Large intestine (tissue), 12 donors: ENCODE measurements at places on chromosomes 2 and 18. TPM values are rescaled to one million over a fixed set of nuclear protein-coding genes. Genes with fewer than 3 reads are reported as not detected.

Gene THOC1
- polyA plus RNA-seq: 62.3 TPM

Gene IGFBP5
- 58.4 TPM for polyA plus RNA-seq

Gene WDFY1
- polyA plus RNA-seq: 56.7 TPM

Gene AOX1
- polyA plus RNA-seq: 6.4 TPM

Gene RPRD1A
- 52.2 TPM for polyA plus RNA-seq

Gene KCNS3
- 7.8 TPM for polyA plus RNA-seq

Gene HOXD9
- polyA plus RNA-seq: 0.88 TPM

Gene KCNE4
- 3.4 TPM for polyA plus RNA-seq

Gene CACNB4
- polyA plus RNA-seq: 1.8 TPM

Gene ANKRD36
- 14.3 TPM for polyA plus RNA-seq

Gene GALR1
- 0.51 TPM for polyA plus RNA-seq

Gene ASTL
- 0.04 TPM for polyA plus RNA-seq

GRCh38 chr18:77114415-77115191, 18.0 kb downstream of the MBP start:
- H3K4me1 ChIP-seq: peaks cover 25% of the 10 kb centered on the region
- peak overlapping the region; percentile 81 for H3K27ac ChIP-seq

- H3K36me3 ChIP-seq: no peaks in the 10 kb centered on the region
- H3K27me3 ChIP-seq: no peaks in the 10 kb centered on the region
- no peaks in the 10 kb centered on the region for H3K4me1 ChIP-seq
- no peak overlapping the region for H3K27ac ChIP-seq
These were observed 55.6 kb downstream of the MYT1L start for GRCh38 chr2:2275451-2275850.

- no peaks in the 10 kb centered on the region for H3K27me3 ChIP-seq
- no peak overlapping the region for H3K27ac ChIP-seq
- no peak for DNase-seq
- H3K36me3 ChIP-seq: no peaks in the 10 kb centered on the region
- no peak overlapping the region for H3K4me3 ChIP-seq
- H3K4me1 ChIP-seq: no peaks in the 10 kb centered on the region
These were observed 146.8 kb upstream of the PID1 start for GRCh38 chr2:229417916-229418315.

DNA sequence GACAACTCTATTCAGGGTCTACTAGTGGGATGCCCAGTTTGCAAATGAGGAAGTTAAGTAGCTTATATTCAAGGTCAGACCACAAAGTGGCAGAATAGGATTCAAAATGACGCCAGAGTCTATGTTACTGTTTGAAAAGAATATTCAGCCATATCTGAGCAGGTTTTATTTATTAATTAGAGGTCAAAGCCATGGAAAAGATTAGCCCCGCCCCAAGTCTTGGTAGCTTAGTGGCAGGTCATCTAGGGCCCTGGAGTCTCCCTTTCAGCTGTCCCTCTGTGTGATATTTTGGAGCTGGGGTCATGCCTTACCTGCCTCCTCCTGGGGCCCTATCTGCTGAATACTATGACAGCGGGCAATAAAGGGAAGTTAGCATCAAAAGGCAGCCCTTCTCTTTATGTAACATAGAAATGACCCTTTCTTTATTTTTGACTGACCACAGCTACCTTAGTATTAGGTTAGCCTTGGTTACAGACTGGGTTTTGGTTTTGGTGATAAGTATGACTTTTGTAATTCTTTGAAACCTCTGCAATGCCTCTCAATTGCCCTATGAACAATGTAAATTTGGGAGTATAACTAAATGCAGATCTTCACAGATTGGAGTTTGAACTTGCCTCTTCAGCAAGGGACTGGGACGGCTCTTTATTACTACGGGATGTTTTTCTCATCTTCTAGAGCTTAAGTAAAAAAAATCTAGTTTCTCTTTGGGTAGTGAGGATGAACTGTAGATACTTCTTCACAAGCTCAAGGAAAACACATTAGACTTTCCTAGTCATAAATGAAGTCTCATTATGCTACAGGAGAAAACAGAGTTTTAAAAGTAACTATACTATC, 153.0 kb upstream of the ITGA4 start:
- DNase-seq: no peak
- H3K36me3 ChIP-seq: no peaks in the 10 kb centered on the region
- H3K27ac ChIP-seq: no peak overlapping the region
- no peaks in the 10 kb centered on the region for H3K4me1 ChIP-seq
- H3K27me3 ChIP-seq: no peaks in the 10 kb centered on the region
- no peak overlapping the region for H3K4me3 ChIP-seq

- no peak for DNase-seq
- no peak overlapping the region for H3K4me3 ChIP-seq
- no peaks in the 10 kb centered on the region for H3K27me3 ChIP-seq
- H3K27ac ChIP-seq: no peak overlapping the region
- H3K36me3 ChIP-seq: no peaks in the 10 kb centered on the region
These were observed 76.6 kb upstream of the TEX51 start for GRCh38 chr2:126822115-126822514.

DNA sequence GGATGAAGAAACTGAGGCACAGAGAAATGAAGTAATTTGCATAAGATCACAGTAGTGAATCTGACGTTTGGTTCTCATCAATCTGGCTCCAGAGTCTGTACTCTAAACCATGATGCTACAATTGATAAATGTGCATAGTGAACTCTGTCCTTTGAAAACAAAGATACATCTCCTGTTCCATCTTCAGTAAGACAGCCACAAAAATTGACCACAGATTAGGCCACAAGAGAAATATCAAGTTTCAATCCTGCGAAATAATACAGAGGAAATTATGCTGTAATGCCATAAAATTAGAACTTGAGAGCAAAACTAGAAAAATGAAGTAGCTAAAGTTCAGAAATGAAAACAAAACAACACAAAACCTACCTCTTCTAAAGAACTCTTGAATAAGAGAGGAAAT, 28.4 kb downstream of the FAM98A start:
- no peaks in the 10 kb centered on the region for H3K27me3 ChIP-seq
- no peaks in the 10 kb centered on the region for H3K4me1 ChIP-seq
- H3K4me3 ChIP-seq: no peak overlapping the region
- no peak for DNase-seq
- H3K36me3 ChIP-seq: no peaks in the 10 kb centered on the region

DNA sequence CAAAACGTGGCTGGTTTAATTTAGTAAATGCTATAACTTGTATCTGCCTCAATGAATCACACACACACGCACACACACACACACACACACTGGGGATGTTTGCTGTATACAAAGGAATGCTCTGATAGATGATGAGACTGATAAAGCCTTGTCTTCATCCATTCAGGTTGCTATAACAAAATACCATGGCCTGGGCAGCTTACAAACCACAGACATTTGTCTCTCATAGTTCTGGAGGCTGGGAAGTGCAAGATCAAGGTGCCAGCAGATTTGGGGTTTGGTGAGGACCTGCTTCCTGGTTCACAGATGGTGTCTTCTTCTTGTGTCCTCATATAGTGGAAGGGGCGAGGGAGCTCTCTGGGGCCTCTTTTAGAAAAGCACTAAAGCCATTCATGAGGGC, 149.5 kb upstream of the HDAC4 start:
- H3K27ac ChIP-seq: no peak overlapping the region
- DNase-seq: no peak
- no peaks in the 10 kb centered on the region for H3K4me1 ChIP-seq
- peaks cover 22% of the 10 kb centered on the region for H3K27me3 ChIP-seq

GRCh38 chr2:170512266-170512665, 202.9 kb upstream of the SP5 start:
- H3K27ac ChIP-seq: no peak overlapping the region
- H3K27me3 ChIP-seq: no peaks in the 10 kb centered on the region
- DNase-seq: no peak
- H3K4me1 ChIP-seq: no peaks in the 10 kb centered on the region
- H3K4me3 ChIP-seq: no peak overlapping the region
- H3K36me3 ChIP-seq: no peaks in the 10 kb centered on the region

DNA sequence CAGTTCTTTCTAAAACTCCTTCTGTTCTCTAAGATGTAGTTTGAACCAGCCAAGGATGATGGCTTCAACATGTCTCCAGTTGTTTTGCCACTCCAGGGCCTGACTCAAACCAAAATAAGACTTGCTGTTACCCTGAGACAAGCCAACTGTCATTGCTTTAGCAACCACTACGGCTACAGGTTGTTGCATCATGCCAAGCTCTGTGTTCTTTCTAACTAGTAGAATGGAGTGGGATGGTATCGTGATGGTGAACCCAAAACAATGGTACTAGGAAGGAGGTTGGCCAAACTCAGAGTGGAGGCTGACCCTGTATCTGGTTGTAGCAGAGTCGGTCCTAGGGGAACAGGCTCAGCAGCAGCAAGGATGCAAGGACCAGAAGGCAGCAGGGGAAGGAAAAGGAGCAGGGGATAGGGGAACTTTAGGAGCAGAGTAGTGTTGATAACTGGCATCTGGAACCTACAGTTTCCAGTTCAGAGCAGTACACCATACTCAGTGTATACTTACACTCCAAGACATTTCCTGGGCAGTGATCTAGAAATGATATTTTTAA, 51.6 kb downstream of the PDK1 start:
- no peak overlapping the region for H3K4me3 ChIP-seq
- H3K27me3 ChIP-seq: no peaks in the 10 kb centered on the region
- no peak overlapping the region for H3K27ac ChIP-seq
- no peak for DNase-seq

DNA sequence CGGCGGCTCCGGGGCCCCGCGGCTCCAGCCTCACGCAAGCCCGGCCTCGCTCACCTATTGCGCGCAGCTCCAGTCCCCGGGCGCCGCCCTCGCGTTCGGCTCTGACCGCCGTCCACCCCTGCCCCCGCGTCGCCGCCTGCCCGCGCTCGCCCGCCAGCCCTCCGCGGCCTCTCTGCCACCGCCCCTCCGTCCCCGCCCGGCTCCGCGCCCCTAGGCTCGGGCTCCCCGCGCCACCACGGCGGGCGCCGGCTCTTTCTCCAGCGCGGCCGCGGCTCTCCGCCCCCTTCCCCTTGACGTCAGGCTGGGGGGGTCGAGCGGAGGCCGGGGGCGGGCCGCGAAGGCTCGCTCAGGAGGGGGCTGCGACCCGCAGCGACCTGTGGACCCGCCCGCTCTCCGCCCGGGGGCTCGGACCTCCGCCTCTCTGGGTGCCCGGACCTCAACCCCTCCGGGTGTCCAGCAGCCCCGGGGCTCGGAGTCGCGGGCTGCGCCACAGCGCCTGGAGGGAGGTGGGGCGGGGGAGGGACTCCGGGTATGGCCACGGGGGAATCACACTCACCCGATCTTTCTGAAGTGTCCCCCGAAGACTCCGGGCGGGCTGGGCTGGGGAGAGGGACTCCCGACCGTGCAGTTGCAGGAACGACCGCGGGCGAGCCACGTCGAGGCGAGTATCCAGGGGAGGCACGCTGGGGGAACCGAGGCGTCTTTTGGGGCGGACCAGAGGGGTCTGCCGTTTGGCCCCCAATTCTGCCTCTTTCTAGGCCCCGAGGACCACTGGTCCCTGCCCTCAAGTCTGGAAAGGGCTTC, at the start of gene SEMA4C:
Gene SEMA4C (minus strand): TSS at position 259 of the 804 bp plus-strand sequence. CDS start 2,194 bp downstream, outside the sequence.
- H3K27me3 ChIP-seq: peaks cover 9% of the 10 kb centered on the region
- H3K36me3 ChIP-seq: peaks cover 23% of the 10 kb centered on the region
- peaks cover 33% of the 10 kb centered on the region for H3K4me1 ChIP-seq
- peak within 1 kb of the TSS; percentile 90 for H3K27ac ChIP-seq
- peak within 1 kb of the TSS; percentile 78 for H3K4me3 ChIP-seq

DNA sequence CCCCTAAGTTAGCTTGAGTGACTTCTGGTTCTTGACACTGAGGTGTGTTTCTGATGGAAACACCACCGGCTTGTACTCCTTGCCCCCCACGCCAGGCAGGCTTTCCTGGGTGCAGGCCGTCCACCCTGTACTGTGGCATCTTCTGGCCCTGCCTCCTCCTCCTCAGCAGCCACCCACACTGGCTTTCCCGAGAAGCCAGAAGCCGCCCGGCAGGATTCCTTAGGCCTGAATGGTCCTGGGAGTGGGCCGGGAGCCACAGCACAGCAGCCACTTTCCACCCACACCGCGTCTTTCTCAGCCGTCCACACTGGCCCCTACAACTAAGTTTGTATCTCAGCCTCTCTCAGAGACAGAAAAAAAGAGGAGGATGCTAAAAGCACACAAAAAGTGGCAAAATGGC, 2.1 kb upstream of the HSBP1L1 start:
- peaks cover 7% of the 10 kb centered on the region for H3K27me3 ChIP-seq
- H3K36me3 ChIP-seq: peaks cover 2% of the 10 kb centered on the region
- no peak overlapping the region for H3K27ac ChIP-seq
- no peak overlapping the region for H3K4me3 ChIP-seq
- peaks cover 18% of the 10 kb centered on the region for H3K4me1 ChIP-seq

DNA sequence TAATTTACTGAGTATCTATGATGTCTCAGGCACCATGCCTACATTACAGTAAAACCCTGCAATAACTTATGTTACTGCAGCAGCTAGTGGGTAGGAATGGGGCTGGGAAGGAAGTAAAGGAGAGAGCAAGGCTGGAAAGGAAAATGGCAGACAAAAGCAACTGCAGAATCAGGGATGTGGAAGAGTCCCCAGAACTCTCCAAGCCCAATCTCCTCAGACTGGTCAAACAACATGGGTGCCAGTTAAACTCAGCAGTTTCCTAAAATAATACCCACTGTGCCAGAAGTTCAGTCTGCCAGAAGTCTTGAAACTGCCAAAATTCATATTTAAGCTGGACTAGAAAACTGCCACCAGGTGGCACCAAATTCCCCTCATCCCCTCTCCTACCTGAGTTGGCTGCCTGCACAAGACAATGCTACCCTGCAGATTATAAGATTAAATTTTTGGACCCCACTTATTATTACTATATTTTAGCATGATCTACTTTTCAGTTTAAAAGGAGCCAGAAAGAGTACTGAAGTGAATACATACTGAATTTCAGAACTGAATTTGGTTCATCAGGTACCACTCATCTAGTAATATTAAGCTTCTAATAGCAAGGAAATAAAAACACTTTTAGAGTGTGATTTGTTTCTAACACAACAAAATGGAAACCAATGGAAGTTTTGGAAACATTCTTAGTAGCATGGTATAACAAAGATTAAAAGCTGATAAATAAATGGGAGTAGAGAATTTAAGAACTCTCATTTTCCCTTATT, 86.8 kb upstream of the DNER start:
- H3K27me3 ChIP-seq: no peaks in the 10 kb centered on the region
- H3K27ac ChIP-seq: no peak overlapping the region
- H3K4me3 ChIP-seq: no peak overlapping the region
- peaks cover 64% of the 10 kb centered on the region for H3K36me3 ChIP-seq
- peak; percentile 29 for DNase-seq

GRCh38 chr2:226916669-226917068, 80.8 kb downstream of the RHBDD1 start:
- H3K27me3 ChIP-seq: no peaks in the 10 kb centered on the region
- no peak overlapping the region for H3K4me3 ChIP-seq
- no peak for DNase-seq
- no peaks in the 10 kb centered on the region for H3K4me1 ChIP-seq
- no peak overlapping the region for H3K27ac ChIP-seq

DNA sequence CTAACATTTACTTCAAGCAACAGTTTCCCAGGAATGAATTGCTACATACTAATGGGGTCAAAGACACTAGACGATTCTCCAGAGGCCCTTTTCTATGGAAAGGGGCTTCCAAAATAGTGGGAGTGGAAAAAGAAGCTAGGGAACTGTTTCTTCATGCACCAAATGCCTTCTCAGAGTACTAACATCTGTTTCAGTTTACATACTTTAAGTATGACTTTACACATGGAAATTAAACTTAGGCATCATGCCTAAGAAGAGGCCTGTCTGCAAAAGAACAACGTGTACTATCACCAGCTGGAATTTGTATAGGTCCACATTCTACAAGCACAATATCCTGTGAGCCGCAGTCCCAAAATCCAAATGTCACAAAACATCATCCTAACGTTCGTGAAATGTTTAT, 29.4 kb upstream of the WDR75 start:
- DNase-seq: peak; percentile 58
- H3K4me3 ChIP-seq: no peak overlapping the region
- no peaks in the 10 kb centered on the region for H3K36me3 ChIP-seq
- H3K27me3 ChIP-seq: no peaks in the 10 kb centered on the region
